NCI-H2029 (cell line): ENCODE measurements at places on chromosomes 5 and 9.

- DNase-seq, result no peak
Observed at GRCh38 chr9:127093319-127094020, 29.0 kb downstream of the ANGPTL2 start.

- DNase-seq, result no peak
Observed at GRCh38 chr9:83154087-83154736, 91.3 kb upstream of the RASEF start.

- DNase-seq, result no peak
Observed at GRCh38 chr9:2742214-2742613, 24.9 kb downstream of the KCNV2 start.

GRCh38 chr9:16985559-16986348 lies 115.3 kb upstream of the BNC2 start:
- DNase-seq, result no peak

GRCh38 chr5:34967540-34967939 lies 38.2 kb downstream of the DNAJC21 start:
- DNase-seq, result no peak

DNA sequence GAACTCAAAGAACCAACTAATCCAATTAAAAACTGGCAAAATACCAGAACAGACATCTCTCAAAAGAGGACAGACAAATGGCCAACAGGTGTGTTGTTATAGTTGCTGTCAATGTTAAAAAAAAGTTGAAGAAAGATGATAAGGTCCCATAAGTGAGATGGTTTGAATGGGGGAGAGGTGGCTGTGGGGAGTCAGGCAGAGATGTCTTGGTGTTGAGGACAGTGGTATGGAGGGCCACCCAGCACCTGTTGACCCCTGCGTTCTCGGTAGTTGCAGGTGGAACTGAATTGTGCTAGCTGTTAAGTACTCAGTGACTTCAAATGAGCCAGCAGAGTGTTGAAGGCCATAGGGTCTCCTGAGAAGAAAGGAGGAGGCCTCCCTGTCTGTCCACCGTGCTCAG lies 55.9 kb upstream of the PITX1 start:
- no peak for DNase-seq

DNA sequence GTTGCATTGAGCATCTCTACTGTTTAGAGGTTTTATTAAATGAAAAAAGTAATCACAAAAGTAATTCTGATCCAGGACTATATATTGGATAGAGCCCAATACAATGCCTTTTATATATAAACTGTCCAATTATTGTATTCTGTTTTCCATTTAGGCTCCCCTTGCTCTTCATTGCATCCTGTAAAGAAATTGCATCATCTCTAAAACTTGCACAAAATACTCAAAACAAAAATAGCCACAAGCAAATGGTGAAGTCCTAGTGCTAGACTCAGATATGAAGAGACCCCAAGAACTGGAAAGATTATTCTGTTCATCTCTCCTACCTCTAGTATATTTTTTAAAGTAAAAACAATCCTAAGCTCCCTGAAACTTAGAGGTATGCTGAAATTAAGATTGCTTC lies 195.8 kb downstream of the NNT start:
- DNase-seq, result no peak

- DNase-seq, result no peak
Observed at GRCh38 chr5:59418808-59419207, 474.7 kb downstream of the PDE4D start.

DNA sequence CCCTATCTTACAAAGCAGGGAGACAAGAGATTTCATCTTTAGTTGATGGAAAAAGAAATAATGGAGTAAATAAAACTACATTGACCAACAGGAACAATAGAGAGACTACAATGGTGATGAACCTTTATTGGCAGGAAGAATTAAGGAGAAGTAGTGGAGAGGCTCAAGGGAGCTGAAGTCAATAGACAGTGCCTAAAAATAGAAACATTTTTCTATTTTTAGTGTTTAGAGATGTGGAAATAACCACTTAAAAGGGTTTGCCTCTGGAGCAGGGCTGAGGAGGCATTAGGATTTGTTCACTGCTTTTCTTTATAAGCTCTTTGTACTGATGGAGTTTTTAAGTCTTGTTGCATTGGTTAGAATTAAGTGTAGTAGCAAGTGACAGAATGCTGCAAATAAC lies 98.4 kb upstream of the ERCC6L2 start:
- no peak for DNase-seq

DNA sequence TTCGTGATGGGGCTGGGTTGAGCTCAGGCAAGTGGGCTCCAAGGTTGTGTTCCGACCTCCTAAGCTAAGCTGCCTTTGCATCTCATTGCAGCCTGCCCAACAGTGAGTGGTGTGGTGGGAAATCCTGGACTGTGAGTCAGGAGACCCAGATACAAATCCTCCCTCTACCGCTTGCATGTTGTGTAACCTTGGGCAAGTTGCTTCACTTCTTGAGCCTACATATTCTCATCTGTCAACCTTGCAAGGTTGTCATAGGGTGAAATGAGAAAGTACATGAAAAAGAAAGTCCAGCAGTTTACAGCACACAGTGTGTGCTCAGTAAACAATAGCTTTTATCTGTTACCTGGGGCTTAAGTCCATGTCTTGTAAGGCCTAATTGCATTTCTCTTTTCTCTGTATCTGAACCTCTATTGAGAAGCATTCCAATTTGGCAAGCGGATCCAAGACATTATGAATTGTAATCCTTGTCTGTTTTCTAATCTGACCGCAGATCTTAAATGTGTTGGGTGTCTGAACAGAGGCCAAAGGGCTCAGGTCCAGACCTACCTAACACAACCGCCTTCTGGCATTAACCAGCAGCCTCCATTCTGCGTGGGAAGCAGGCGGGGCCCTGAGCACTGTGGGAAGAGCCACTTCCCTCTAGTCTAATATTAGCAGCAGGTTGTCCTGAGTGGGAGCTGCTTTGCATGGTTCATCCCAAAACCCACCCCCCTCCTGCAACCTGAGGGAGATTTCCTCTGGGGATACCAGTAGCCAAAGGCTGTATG lies 1.8 kb upstream of the GALNT12 start:
- no peak for DNase-seq

DNA sequence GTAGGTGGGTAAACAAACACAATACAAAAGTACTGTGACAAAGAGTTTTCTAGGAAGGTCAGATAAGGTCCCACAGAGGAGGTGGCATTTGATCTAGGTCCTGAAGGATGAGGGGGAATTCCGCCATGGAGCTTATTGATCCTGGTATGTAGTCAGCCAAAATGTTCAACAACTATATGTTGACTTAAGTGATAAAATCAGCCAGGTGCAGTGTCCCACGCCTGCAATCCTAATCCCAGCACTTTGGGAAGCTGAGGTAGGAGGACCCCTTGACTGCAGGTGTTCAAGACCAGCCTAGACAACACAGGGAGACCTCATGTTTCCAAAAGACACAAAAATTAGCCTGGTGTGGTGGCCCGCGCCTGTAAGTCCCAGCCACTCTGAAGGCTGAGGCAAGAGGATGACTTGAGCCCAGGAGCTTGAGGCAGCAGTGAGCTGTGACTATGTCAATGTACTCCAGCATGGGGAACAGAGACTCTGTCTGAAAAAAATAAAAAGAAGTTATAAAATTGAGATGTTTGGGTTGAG lies 46.4 kb upstream of the PLIN2 start:
- DNase-seq, result no peak

GRCh38 chr9:136903041-136903554 lies 16.8 kb downstream of the TRAF2 start:
- no peak for DNase-seq

- no peak for DNase-seq
Observed at GRCh38 chr5:12777342-12777741, 873.1 kb upstream of the CTNND2 start.

DNA sequence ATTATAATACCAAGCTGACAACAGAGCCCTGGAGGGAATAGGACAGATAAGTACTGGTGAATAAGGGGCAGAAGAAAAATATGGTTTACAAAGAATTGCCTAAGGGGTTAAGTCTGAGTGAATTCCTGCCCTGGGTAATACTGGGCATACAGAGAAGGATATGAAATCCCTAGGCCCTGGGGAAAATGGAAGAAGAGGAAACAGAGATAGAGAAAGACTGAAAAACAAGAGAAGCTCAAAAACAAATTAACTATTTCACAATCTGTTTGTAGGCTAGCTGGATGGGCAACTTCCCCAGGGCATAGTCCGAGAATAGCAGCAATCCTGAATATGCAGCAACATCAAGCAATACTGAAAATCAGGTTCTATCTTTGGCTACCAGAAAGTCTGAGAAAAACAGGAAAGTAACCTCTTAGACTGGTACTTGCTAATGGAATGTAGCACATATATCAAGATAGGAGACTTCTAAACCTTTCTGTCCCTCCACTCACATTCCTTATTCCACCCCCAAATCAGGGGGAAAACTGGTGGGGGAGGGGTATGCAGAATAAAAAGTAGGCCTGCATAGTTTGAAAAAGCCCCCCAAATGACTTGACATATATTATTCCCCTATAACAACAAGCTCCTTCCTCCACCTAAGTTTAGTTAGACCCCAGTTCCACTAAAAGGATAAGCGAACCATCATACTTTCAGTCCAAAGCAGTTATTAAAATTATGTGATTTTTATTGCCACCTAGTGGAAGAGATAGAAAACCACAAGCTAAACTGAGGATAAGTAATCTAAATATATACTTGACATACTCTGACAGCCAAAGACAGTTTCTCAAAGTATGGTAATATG lies 20.6 kb downstream of the SLC38A9 start:
- peak; percentile 18 for DNase-seq

GRCh38 chr9:12230708-12231107 lies 462.5 kb upstream of the TYRP1 start:
- no peak for DNase-seq

DNA sequence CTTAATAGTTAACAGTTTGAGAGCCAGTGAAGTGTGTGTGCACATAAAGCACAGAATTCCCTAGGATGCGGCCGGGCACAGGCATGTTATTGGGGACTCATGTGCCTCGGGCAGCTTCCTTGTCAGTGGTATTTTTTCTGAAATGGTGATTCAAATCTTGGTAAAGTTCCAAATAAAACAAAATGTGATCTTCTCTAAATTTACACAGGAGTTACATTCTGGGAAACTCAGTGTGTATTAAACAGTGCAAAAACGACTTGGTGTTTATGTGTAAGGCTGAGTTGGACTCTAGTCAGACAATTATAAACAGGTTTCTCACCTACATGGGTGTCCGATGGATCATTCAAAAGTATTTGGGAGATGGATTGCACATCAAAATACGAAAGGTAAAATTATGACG lies 48.9 kb downstream of the BOD1 start:
- peak; percentile 22 for DNase-seq

DNA sequence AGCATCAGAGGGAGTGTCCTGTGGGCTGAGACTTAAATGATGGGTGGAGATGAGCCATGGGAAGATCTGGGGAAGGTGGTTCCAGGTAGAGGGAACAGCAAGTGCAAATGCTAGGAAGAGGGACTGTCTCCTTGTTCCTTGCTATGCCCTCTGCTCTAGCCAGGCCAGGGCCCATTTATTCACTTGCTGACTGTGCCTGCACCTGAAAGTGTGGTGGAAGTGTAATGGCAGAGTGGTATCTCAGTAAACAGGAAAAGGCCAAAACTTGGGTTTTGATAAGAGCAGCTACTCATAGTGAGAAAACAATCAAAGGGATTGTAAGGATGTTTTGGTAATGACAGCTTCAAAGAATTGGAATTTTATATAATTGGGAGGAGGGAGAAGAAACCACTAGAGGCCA lies 32.4 kb downstream of the TLE4 start:
- DNase-seq, result no peak

- no peak for DNase-seq
Observed at GRCh38 chr9:121566481-121567465, 67.1 kb upstream of the GGTA1 start.

GRCh38 chr5:116454417-116454927 lies 120.2 kb downstream of the SEMA6A start:
- no peak for DNase-seq

DNA sequence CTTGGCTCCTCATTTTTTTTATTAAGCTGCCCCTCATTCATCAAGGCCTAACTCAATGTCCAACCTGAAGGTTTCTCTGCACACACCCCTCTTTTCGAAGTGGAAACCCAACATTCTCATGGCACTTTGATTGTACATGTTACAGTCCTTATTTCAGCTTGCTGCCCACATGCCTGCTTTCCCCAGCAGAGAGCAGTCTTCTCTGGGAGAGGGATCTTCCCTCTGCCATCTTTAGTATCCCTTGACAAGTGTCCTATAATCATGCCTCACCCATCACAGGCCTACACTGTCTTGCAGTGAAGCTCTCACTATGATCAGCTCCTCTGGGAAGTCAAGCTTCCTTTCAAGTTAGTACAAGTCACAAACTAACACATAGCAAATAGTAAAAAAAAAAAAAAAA lies 175.1 kb downstream of the ACER2 start:
- DNase-seq, result no peak

GRCh38 chr5:135517631-135518030 lies 18.1 kb downstream of the NEUROG1 start:
- DNase-seq, result no peak

GRCh38 chr9:15468145-15468544 lies 42.6 kb downstream of the PSIP1 start:
- DNase-seq, result peak; percentile 3

DNA sequence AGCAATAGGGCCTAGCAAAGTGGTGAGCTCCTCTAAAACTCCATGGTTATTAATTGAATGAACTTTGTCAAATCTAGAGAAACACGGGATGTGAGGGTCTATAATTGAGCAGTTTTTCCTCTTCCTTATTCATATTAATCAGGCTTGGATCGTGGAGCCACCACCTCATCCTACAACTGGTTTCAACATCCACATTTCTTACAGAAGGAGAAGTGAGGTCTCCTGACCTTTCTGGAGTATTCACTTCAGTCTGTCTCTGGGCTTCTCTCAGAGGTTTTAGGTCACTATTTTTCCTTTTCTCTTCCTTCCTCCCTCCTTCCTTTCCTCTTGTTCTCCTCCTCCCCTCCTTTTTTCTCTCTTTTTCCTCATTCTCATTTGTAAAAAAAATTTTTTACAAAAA lies 177.3 kb upstream of the ACTBL2 start:
- no peak for DNase-seq

- no peak for DNase-seq
Observed at GRCh38 chr5:173963182-173963838, 25.7 kb upstream of the C5orf47 start.

DNA sequence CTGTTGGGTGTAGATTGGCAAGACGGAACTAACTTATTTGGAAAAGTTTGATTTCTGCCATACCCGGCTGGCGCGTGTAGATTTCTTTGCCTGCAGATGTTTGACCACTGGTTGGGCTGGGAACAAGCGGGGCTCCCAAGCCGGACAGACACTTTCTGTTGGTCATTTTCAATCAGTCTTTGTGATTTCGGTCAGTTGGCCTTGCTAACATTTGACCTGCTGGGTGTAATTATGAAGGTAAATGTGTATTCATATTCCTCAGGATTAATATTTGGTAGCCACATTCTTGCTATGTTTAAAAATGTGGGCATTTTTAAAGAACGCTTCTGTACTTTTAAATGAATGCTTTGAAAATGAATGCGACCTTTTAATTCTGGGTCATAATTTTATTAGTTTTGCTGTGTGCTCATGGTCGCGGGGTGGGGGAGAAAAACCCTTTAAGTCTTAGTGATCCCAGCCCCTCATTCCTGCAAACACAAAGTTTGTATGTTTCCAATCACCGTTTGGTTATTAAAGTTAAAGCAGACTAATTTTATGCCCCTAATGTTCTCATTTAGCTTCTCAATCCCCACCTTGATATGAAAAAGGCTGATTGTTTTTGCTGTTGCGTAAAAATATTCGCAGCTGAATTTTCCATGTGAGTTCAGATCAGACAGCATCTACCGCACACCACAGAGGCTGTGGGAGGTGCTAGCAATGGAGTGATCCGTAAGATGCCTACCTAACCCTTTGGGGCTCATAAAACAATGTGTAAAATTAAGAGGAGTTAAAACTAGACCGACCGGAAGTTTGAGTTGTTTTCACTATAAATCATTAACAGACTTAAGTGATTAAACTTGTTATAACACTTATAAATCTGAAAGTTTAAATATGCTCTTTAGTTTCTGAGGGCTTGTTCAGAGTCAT lies 1.5 kb downstream of the RASGRF2 start:
- DNase-seq, result no peak
